NCI-H1092 treated with DMSO at 0.1 percent for 48 hours (cell line): ENCODE measurements at places on chromosomes 4 and X.

- DNase-seq = no peak
Observed at GRCh38 chr4:139200102-139200501, 23.1 kb upstream of the ELF2 start.

DNA sequence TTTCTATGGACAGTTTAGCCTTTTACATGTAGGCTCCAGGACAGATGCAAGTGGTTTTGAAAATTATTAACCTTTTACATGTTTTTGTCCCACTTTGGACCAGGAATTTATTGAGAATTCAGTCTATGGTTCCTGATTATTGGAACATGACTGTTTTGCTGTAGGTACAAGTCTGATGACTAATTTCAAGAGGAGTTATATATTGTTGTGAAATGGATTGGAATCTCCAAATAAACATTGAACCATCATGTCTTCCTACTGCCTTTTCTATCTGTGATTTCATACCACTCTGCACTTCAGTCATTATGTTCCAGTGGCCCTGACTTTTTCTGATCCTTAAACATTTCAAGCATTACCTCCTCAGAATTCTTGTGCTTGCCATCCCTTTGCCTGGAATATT lies 35.9 kb downstream of the TBC1D19 start:
- DNase-seq = no peak

GRCh38 chr4:40233227-40233626 lies 36.4 kb downstream of the RHOH start:
- no peak for DNase-seq

- no peak for DNase-seq
Observed at GRCh38 chr4:1373892-1374705, 27.1 kb downstream of the UVSSA start.

DNA sequence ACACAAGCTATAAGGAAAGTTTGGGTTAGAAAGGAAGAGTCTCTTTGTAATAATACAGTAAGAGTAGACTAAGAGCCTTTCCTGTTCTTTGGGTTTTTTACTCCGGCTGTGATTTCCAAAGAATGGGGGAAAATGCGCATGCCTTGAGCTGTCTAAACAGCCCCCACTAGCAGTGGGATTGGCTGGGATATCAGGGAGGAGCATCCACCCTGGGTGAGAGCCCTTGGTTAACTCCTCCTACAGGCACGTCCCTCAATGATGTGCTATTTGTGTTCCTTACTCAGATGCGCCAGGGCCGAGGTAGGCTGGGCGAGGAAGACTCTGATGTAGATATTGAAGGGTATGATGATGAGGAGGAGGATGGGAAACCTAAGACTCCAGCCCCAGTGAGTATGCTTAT lies 74.0 kb upstream of the OGT start:
- DNase-seq = no peak

GRCh38 chr4:183499801-183500200 lies 5.1 kb upstream of the ING2 start:
- DNase-seq = no peak

- DNase-seq = no peak
Observed at GRCh38 chr4:15778289-15779241, at the start of gene CD38. TSS of gene CD38 (plus strand) at chr4:15778328. CDS start at chr4:15778415, 87 bp downstream.

- DNase-seq = no peak
Observed at GRCh38 chr4:101596781-101597552, 193.6 kb upstream of the BANK1 start.

GRCh38 chr4:109078724-109079123 lies 223.7 kb downstream of the COL25A1 start:
- no peak for DNase-seq

- no peak for DNase-seq
Observed at GRCh38 chrX:68299898-68300297, 133.4 kb downstream of the OPHN1 start.
